ENCODE measurements at places on chromosomes 12 and 14.

GRCh38 chr14:51650716-51651387 is 858 bp upstream of the FRMD6 start:
- no peak for DNase-seq

- DNase-seq, result no peak
These were observed 12.2 kb downstream of the TMTC2 start for GRCh38 chr12:82698708-82699564.

GRCh38 chr14:73879027-73879426 is 7.6 kb upstream of the ZNF410 start:
- no peak for DNase-seq

DNA sequence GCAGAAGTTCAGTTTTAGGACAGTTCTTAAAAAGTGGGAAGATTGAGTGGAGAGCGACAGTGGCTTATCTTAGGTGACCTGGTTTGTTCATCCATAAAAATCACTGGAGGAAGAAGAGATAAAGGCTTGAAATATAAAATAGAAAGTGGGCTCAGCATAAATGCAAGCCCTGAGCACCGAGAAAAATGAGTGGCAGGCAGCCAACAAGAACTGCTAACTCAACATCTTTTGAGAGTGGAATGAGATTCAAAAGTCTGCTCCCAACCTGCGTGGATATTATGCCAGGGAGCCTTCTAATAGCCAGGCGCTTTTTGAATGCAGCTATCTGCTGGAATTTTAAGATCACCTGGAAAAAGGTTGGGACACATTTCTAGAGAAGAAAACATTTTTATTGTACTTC is 666.5 kb downstream of the FLRT2 start:
- DNase-seq, result no peak

DNA sequence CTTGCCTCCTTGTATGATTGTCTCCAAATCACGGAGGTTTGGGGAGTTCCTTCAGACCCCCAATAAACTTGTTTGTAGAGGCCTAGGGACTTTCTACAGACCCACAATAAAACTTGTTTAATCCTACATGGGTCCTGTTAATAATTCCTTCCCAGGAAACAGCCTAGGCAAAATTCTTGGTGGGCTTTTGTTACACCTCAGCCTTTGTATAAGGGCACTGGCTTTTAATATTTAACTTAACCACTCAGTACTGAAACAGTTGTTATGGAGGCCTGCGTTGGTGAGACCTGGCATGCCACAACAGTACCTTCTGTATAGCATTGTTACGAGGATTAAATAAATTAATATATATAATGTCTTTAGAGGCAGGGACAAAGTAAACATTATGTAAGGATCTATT is 32.7 kb upstream of the FAR2 start:
- no peak for DNase-seq

DNA sequence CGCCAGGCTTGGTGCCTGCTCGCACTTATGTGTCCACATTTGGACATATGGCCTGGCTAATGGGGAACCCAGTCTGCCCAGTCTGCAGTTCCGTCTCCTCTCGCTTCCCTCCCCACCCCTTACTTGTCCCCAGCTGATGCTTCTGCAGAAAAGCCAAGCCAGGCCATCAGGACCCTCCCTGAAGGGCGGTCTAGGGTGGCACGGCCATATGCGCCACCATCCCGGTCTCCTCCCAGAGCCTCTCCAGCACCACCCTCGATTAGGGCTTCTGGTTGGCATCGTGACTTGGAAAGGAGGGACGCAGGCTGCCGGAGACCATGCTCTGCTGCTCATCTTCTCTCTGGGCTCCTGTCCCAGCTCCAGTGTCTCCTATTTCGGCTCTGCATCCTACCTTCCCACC is 54.6 kb downstream of the CALM1 start:
- no peak for DNase-seq

DNA sequence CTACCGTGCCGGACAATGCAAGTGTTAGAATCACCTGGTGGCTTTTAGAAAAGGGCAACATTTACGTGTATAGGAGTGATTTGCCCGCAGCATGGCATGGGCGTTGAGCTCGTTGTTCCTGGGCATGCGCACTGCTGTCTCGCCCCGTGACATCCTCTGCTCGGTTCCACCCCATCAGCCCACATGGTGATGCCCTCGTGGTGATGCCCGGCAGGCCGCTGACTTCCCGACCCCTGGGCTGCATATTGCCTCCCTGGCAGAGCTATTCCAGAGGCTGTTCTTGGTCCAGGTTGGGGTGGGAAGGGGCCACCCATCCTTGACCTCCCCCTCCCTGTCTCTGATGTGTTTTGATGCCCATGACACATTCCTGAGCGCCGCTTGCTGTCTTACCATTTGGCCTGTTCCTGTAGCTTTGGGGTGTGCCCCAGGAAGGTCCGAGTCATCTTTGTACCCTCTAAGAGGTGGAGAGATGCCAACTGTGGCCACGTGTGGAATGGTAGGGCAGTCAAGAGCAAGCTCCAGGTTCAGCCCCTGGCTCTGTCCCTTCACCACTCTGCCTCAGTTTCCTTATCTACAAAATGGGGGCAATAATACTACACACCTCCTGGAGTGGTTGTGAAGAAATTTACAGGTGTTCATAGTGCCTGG is 4.8 kb downstream of the HIP1R start:
- no peak for DNase-seq

DNA sequence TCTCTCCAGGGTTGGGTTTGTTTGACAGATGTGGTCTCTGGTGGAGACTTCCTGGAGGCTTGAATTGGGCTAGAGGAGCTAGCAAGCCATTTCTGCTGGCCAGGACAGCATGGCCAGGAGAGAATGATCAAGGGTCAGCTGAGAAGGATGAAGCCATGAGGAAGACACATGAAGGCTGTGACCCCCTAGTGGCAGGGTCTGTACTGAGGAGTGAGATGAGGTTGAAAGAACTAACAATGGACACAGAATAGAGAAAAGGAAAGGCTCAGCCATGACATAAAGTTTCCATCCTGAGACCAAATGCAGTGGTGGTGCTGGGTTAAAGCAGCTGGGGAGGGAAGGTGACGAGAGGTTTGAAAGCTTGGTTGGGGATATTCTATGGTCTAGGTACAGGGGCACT is 89.9 kb downstream of the NT5DC3 start:
- DNase-seq, result no peak

DNA sequence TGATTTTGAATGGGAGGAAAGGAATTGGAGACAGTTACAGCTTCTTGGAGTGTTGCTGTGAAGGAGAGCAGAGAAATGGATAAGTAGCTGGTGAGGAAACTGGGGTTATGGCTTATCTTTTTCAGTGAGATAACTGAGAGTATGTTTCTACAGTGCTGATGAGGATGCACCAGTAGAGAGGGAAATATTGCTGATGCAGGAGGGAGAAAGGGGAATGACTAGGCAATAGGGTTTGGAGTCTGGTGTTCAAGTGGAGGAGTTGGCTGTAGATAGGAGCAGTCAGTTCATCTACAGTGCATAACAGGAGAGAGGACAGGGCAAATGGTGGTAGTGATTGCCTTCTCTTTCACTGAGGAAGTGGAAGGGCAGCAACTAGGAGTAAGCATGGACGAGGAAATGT is 33.0 kb downstream of the SPATS2 start:
- DNase-seq, result no peak

DNA sequence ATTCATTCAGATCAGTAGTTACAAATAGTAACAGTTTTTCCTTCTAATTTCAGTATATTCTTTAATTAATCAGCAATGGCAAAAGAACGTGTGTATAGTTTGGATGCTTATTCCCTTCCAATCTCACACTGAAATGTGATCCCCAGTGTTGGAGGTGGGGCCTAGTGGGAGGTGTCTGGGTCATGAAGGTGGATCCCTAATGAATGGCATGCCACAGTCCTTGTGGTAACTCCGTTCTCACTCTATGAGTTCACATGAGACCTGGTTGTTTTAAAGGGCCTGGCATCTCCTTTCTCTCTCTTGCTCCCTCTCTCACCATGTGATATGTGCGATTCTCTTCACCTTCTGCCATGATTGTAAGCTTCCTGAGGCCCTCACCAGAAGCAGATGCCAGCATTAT is 18.9 kb upstream of the SYNDIG1L start:
- no peak for DNase-seq

DNA sequence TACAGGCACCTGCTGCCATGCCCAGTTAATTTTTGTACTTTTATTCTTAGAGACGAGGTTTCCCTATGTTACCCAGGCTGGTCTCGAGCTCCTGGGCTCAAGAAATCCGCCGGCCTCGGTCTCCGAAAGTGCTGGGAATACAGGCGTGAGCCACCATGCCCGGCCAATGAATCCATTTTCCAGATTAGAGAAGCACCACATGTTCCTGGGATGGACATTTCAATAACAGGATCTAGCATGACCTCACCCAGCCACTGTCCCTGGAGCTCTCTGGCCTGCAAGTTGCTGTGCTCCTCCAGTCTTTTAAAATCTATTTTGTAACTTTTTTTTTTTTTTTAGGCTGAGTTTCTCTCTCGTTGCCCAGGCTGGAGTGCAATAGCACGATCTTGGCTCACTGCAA is 2.2 kb downstream of the GPR132 start:
- no peak for DNase-seq

- DNase-seq, result no peak
These were observed 238.8 kb downstream of the PAWR start for GRCh38 chr12:79451978-79452377.

All from activated naive CD4-positive, alpha-beta T cell (primary cell).